Activated T-cell treated with anti-CD3 and anti-CD28 coated beads for 24 hours (primary cell): ENCODE measurements at places on chromosomes 1 and 21.

DNA sequence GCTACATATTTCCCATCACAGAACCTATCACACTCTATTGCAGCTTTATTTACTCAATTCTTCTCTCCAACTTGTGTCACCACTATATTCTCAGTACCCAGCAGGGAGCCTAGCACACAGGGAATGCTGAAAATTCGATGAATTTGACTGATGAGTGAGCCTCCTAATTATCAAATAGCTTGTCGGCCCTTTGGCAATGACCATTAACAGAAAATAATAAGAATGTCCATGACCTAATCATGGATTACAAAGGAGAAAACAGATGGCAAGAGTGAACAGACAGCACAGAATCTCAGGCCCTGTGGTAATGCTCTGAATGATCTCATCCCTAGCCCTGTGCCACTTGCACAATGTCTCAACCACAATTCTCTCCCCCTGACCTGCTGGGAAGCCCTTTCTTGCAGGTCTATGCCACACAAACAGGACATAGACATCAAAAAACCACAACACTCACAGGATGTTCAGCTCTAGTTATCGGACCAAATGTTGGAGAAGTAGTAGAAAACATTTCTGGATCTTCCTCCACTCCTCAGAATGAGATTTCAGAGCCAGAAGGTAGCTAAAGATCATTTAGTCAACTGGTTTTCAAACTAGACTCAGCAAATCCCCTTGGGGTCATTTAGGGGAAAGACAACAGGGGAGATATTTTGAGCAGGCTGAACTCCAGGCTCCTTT, 68.4 kb downstream of the LUZP1 start:
- peak; percentile 26 for DNase-seq

GRCh38 chr21:32140604-32141317, 138.1 kb downstream of the MIS18A start:
- DNase-seq: no peak

- no peak for DNase-seq
Measured at GRCh38 chr1:27773826-27774445, 917 bp downstream of the STX12 start.

GRCh38 chr1:228513236-228513900, 26.2 kb downstream of the RNF187 start:
- no peak for DNase-seq

GRCh38 chr1:10909697-10910680, 102.5 kb upstream of the TARDBP start:
- DNase-seq: peak; percentile 49

GRCh38 chr1:223828162-223828848, 17.4 kb downstream of the TP53BP2 start:
- no peak for DNase-seq

- DNase-seq: no peak
Measured at GRCh38 chr1:204188959-204189639, 7.2 kb downstream of the KISS1 start.

DNA sequence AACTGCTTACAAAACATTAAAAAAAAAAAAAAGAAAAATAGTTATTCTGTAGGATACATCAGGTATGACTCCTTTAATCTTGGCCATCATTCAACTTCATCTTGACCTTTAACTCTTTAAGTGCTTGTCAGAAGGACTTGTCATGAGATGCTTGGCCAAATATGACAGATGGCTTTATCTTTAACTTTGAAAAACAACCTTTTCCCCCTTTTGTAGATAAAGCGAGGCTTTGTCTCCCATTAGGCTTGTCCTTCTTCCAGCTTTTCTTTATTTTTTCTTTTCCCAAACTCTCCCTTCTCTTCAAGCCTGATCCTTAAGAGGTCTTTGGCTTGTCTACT, 2.3 kb downstream of the SRSF10 start:
- no peak for DNase-seq

DNA sequence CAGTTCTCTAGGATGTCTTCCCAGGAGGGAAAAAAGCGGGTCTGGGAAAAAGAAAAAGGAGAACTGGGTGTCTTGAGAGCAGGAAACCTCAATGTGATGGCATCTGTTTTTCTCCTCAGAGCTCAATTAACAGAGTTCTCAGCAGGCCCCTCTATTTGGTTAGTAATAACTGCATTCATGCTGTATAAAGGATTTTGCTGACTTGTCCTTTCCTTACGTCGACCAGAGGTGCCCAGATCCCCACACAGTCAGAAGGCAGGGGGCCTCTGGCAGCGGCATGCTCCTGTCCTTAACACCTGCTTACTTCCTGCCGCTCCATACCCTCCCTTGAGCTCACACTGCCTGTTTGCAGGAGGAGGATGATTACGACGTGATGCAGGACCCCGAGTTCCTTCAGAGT, 12.3 kb downstream of the PSMD4 start:
- DNase-seq: no peak

- DNase-seq: no peak
Measured at GRCh38 chr1:50995651-50996050, 25.6 kb downstream of the CDKN2C start.

DNA sequence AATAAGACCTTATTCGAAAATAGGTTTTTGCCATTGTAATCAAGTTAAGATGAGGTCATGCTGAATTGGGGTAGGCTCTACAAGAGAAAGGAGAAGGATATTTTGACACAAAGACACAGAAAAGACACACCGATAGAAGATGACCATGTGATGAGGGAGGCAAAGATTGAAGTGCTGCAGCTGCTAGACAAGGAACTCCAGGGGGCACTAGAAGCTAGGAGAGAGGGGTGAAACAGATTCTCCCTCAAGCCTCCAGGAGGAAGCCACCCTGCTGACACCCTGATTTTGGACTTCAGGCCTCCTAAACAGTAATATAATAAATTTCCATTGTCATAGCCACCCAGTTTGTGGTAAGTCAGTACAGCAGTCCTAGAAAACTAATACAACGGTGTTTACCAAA, 506.8 kb upstream of the CAMK1G start:
- no peak for DNase-seq

DNA sequence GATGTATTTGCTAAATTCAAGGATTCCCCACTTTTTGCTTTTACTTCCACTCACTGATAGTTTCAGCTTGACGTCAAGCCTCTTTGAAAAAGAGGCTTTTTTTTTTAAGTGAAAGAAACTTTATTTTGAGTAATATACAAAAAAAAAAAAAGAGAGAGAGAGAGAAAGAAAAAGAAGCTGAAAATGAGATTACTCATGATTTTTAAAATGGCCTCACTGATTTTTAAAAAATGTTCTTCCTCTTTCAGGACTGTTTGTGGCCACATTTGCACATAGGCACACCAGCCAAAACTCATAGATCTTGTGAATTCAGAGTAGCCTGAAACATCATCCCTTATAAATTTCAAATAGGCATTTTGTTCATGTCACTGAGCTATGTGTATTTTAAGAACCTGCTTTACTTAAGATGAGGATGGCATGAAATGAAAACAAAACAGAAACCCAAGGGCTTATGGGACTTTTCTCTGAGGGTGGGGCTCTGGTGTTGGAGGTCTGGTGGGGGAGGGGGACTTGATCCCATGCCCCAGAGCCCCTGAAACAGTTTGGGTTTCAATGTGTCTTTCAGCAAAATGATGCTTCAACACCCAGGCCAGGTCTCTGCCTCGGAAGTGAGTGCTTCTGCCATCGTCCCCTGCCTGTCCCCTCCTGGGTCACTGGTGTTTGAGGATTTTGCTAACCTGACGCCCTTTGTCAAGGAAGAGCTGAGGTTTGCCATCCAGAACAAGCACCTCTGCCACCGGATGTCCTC, 6.1 kb downstream of the ATF3 start:
- no peak for DNase-seq

GRCh38 chr1:177301425-177302124, 130.8 kb downstream of the BRINP2 start:
- DNase-seq: no peak

GRCh38 chr1:225694151-225694603, 41.3 kb upstream of the ENAH start:
- no peak for DNase-seq

GRCh38 chr1:203992440-203992839, 80.5 kb upstream of the SOX13 start:
- no peak for DNase-seq

DNA sequence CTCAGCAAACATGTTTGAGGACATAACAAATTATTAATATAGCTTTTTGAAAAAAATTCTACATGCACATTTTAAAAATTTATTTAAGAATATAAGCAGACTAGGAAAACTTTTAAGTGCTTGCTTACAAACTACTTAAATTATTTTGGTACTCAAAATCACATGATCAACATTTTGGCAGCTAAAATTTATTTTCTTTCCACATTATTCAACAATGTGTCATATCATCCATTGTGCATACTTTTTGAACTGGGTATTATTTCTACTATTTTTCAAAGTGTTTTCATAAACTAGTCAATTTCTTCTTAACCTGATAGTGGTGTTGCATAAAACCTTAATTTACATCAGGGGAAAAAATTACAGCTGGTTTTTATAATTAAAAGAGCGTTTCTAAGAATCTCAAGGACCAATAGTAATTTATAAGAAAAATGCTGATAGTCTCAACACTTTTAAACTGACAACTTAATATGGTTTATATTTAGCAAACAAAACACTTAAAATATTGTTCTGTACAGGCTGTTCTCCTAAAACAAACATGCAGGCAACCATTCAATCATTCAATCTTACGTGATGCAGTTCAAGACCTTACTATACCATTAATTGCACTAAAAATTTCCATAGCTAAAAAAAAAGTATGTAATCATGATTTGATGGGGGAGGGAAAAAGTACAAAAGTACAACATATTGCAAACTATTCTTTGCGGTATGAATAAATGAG, 105.0 kb downstream of the GPATCH2 start:
- DNase-seq: no peak
